ENCODE measurements at places on chromosomes 1 and 21.

- no peak for DNase-seq
Measured at GRCh38 chr1:176717066-176717750, 254.2 kb downstream of the PAPPA2 start.

DNA sequence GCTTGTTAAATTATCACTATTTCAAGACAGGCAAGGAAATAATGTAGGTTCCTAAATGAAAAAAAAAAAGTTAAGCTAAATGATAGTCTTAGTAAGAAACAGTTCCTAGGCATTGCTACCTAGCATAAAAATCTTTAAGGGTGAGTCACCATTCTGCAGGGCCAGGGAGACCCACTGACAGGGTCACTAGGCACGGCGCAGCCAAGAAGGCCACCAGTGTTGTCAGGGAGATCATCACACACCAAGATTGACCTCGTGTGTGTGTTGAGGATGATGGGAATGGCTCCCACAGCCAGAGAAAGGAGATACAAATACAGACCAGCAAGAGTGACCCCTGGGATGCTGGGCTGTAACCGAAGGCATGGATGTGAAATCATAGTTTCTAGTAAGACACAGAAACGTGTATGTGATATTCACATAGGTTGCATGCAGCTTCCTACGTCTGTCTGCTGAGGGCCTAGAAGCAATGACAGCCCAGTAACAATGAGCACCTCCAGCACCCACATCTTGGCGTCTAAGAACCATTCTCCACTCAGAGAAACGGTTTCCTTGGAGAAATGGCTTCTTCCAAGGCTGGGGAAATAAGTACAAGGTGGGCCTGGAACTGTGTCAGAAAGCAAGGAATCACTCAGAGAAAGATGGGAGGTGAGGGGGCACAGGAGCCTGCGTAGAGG lies 29.1 kb downstream of the RIPK4 start:
- no peak for DNase-seq

DNA sequence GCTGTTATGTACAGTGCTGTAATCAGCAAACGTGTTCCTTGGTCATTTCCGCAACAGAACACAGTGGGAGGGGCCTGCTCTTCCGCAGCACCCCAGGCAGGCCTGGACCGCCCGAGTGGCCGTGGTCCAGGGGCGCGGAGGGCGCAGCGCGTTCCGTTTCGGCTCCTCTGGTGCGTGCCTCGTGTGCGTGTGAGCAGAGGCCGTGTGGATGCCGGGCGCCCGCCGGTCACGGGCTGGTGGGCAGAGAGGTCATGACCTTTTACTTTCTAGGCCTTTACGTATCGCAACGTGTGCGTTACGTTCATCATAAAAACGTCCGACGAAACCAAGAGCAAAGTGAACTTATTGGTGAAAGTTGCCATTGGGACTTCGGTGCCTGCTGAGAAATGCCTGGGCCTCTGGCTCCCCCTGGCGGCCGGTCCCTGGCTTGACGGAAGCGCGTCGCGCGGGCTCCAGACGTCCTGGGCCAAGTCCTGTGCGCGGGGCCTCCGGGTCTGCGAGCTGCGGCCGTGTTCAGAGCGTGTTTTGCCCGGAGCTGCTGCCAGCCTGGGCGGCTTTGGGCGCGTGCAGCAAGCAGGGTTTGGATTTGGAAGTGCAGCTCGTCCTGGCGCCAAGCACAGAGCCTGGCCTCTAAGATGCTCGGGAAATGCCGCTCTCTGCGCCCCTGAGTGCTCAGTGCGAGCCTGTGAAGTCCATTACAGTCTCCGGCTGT lies 34.4 kb downstream of the COL18A1 start:
- peak; percentile 66 for DNase-seq

- DNase-seq: no peak
Measured at GRCh38 chr1:184034761-184035379, 2.7 kb downstream of the COLGALT2 start.

DNA sequence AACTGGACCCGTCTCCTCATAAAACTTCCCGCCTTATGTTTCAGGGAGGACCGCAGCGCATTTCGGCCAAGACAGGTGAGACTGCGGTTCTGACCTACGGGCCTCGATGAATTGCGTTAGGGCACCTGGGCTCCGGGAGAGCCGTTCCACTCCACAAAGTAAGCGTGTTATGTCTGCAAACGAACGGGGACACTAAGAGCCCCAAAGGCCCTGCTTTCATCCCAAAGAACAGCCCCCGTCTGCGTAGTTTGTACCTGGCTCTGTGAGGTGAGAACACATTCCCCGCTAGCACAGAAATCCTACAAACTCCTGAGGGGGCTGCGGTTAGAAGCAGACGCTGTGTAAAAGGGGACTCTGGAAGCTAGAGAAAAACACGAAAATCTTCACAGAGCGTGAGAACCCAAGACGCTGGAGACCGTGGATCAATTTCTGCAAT lies 41.6 kb upstream of the PPIAL4F start:
- no peak for DNase-seq
